ENCODE measurements at places on chromosomes 3 and 15.
A peak's percentile ranks its signal among the peaks of the same experiment; 100 is the strongest.

DNA sequence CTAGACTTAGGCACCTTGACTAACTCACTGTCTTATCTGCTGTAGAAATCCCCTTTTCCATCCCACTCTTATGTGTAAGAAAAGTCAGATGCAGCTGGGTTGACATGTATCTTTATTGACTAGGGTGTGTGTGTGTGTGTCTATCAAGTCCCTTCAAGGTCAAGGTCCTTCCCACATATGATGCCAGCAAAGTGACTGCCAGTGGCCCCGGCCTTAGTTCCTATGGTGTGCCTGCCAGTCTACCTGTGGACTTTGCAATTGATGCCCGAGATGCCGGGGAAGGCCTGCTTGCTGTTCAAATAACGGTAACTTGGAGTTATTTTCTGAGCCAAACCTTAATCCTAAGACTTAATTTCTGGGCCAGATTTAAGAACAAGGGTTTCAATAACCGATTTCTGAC, 76.3 kb downstream of the DNASE1L3 start:
- DNase-seq: no peak

DNA sequence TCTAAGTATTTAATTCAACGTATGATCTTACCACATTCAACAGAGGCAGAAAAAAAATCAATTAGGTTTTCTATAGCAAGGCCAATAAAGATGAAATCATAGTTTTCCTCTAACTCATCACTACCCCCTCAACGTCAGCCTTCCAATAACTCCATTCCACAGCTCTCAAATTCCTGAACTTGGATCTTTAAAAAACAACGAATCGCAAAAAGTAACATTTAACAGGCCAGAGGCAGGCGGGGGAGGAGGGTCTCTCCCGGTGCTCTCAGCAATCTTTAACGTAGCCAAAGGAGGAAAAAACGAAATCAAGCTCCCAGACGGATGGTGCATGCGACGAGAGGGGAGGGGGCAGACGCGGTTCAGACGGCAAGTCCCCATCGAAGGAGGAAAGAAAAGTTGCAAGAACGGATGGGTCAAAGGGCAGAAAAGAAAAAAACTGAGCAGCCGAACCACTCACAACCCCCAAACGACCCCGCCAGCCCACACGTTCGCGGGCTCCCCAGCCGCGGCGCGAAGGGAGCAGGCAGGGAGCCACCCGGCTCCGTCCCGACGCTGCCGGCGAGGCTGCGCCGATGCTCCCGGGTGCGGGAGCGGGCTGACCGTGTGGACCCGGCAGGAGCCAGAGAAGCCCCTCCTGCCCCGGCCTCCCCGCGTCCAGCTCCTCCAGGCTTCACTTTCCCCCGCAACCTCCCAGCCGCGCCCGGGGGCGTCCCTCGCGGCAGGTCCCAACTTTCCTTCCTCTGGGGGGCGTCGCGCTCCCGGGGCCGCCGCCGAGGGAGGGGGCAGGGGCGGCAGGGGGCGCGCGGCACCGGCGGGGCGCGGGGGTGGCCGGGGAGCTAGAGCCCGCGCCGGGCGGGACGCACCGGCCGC, 703 bp downstream of the PEAK1 start:
- DNase-seq: peak; percentile 48

DNA sequence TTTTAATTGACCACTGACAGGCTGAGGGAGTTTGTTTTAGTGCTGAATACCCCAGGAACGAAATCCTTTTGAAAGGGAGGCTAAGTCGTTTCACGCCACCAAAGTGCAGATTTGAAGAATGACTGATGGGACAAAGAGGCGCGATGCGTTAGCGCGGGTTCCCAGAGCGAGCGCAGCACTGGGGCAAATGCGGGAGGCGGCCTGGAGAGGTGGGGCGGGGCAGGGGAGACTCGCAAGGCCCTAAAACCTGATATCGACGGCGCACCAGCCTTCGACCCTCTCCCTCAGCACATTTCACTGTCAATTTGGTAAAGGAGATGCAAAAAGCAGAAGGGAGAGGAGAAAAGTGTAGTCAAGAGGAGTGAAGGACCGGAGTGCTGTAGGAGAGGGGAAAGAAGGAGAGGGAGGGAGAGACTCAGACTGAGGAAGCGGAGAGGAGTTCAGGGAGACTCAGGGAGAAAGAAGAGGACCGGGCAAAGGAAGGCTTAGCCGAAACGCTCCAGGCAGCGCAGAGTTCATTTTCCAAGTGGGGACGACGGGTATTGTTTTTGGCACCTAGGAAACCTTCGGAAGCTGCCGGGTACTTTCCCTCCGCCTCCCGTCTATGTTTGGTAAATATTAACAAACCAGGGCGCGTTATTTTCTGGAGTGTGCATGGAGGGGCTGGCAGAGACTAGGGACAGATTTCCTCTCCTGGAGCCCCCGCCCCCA, 3.8 kb upstream of the FOXB1 start:
- DNase-seq: peak; percentile 90

DNA sequence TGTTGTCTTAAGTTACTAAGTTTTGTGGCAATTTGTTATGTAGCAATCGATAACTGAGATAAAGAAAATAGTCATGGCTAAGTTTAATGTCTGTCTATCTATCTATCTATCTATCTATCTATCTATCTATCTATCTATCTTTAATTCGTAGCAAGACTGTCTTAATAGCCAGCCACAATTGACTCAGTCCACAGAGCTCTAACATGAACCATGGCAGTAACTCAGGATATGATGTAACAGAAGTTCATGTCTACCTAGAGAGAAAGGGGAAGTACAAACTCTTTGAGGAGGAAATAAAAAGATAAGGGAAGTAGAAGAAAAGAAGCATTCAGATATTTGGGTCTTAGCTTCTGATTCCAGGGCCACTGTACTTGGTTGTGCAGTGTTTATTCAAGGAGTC, 61.5 kb upstream of the FNDC3B start:
- no peak for DNase-seq

DNA sequence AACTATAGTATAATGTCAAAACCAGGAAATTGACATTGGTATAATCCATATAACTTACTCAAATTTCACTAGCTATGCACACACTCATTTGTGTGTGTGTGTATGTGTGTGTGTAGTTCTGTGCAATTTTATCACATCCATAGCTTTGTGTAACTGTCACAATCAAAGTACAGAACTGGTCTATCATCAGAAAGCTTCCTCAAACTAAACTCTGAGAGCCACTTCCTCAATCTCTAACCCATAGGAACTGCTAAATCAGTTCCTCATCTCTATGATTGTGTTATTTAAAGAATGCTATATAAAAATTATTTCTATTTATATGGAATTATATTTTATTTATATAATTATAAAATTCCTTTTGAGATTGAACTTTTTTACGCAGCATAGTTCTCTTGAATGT, 18.1 kb downstream of the LNP1 start:
- DNase-seq: no peak

All from NCI-H69 (cell line).